ENCODE measurements at places on chromosomes 7 and 10.

DNA sequence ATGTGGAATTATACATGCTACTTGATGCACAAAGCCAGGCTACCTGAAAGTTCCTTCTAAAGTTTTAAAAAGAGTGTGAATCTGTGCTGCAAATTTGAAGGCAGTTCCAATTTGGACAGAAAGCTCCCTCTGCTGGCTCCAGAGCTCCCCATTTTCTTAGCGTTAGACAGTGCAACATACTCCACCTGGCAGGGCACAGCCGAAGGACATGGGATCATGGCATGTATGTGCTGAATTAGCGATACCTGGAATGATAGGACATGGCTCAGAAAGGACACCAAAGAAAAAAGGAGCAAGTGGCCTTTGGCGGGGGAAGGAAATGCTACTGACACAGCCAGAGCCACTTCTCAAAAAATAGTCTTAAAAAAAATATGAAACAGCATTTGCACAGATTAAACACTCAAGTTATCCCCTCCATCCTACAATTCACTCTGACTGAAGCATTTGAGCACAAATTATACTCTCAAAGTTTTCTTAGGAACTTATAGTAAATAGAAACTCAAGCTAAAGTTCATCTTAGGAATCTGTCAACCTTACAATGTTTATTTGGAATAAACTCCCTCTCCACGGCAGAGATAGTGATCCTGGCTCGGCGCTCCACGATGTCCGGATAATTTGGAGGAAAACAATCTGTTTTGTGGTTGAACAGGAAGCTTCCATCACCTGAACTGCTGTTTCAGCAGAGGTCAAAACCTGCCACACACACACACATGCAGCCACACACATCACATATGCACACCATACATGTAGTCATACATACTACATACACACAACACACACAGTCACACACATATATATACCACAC, 80.0 kb downstream of the C7orf25 start:
- H3K27me3 ChIP-seq = peaks cover 41% of the 10 kb centered on the region
- no peak overlapping the region for H3K4me3 ChIP-seq
- no peak overlapping the region for H3K27ac ChIP-seq
- no peaks in the 10 kb centered on the region for H3K4me1 ChIP-seq
- no peak for DNase-seq

- no peaks in the 10 kb centered on the region for H3K4me1 ChIP-seq
- H3K36me3 ChIP-seq = no peaks in the 10 kb centered on the region
- H3K27ac ChIP-seq = no peak overlapping the region
- no peaks in the 10 kb centered on the region for H3K27me3 ChIP-seq
- no peak overlapping the region for H3K4me3 ChIP-seq
Observed at GRCh38 chr7:44720301-44720700, 28.3 kb upstream of the ZMIZ2 start.

GRCh38 chr10:71598621-71599055, 120.9 kb downstream of the C10orf105 start:
- H3K4me1 ChIP-seq = no peaks in the 10 kb centered on the region
- no peak for DNase-seq
- no peak overlapping the region for H3K27ac ChIP-seq
- H3K4me3 ChIP-seq = no peak overlapping the region

- DNase-seq = no peak
- no peaks in the 10 kb centered on the region for H3K36me3 ChIP-seq
- H3K27me3 ChIP-seq = peaks cover 7% of the 10 kb centered on the region
- H3K4me3 ChIP-seq = peak overlapping the region; percentile 33
Observed at GRCh38 chr10:124252097-124252715, 158.8 kb upstream of the CHST15 start.

GRCh38 chr10:127614484-127615017, 65.4 kb downstream of the NPS start:
- H3K4me1 ChIP-seq = no peaks in the 10 kb centered on the region
- H3K4me3 ChIP-seq = no peak overlapping the region

DNA sequence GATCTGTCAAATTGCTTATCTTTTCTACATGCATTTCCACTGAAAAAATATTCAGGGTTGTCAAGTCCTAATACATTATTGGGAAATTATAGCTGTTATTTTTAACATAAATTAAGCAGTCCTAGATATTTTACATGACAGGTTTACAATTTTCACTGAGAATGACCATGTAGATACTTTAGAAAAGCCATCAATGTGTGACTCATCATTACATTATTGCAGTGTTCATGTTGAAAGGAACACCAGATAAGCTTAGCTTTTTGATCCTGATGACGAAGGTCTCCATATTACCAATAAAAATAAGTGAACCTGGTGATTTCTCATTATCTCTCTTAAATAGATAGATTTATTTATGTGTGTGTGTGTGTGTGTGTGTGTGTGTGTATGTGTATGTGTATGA, 529.5 kb upstream of the PCDH15 start:
- H3K36me3 ChIP-seq = no peaks in the 10 kb centered on the region
- no peaks in the 10 kb centered on the region for H3K4me1 ChIP-seq
- H3K4me3 ChIP-seq = no peak overlapping the region
- no peak for DNase-seq
- H3K27me3 ChIP-seq = no peaks in the 10 kb centered on the region

DNA sequence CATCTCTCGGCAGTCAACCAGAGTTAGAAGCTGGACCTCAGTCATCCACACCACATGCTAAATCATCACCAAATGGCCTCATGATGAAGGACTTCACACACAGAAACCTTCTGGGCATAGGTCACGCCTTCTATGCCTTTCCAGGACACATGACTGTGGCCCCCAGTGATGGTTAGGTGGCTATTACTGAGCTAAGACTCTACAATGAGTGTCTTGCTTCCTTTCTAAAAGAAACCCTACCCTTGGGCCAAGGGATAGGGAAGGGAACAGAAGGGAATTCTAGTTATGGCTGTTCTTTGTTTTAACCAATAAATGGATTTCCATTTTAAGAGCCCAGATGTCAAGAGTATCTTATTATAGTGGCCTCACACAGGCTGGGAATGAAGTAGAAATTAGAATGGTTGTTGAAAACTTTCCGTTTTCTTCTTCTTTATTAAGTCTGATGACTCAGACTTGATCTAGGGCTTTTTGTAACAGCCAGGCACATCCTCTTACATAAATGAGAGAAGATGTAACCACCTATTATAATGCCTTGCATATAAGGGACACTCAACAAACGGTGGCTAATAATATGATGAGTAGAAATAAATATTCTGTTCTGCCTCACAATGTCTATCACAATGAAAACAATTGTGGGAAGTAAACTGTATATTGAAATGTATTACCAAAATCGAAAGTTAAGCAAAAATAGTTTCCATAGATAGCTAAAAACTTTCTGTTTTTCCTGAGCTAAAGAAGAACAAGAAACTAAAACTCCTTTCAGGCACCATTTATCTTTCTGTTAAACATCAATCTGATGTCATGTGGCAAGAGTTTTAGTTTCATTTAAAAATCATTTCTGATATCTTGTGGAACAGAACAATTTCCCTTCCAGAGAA, 62.5 kb upstream of the TOMM7 start:
- no peak overlapping the region for H3K27ac ChIP-seq
- peaks cover 7% of the 10 kb centered on the region for H3K36me3 ChIP-seq
- no peaks in the 10 kb centered on the region for H3K27me3 ChIP-seq
- DNase-seq = no peak
- peaks cover 4% of the 10 kb centered on the region for H3K4me1 ChIP-seq
- H3K4me3 ChIP-seq = peak overlapping the region; percentile 3

DNA sequence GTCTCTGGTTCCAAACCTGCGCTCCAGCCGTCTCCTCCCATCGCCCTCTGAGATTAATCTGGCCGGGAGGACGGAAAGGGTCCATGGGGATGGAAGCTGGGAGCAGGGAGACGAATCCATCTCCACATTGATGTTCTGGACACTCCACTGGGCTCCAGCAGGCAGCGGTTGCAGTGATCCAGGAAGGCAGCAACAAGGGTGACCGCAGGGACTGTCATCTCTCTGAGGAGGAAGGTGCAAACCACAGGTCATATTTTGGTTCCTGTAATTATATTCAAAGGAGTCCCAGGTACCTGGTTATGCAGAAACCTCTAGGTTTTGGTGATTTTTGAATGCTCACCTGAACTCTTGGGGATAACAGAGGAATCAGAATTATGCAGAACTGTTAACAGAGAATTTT, 54.8 kb downstream of the EVX1 start:
- no peak overlapping the region for H3K27ac ChIP-seq
- H3K27me3 ChIP-seq = peaks cover 23% of the 10 kb centered on the region
- peaks cover 2% of the 10 kb centered on the region for H3K4me1 ChIP-seq
- no peaks in the 10 kb centered on the region for H3K36me3 ChIP-seq

GRCh38 chr7:112596981-112597380, 116.2 kb downstream of the LSMEM1 start:
- no peak overlapping the region for H3K4me3 ChIP-seq
- H3K4me1 ChIP-seq = no peaks in the 10 kb centered on the region
- H3K27ac ChIP-seq = no peak overlapping the region
- H3K27me3 ChIP-seq = peaks cover 4% of the 10 kb centered on the region
- no peaks in the 10 kb centered on the region for H3K36me3 ChIP-seq

DNA sequence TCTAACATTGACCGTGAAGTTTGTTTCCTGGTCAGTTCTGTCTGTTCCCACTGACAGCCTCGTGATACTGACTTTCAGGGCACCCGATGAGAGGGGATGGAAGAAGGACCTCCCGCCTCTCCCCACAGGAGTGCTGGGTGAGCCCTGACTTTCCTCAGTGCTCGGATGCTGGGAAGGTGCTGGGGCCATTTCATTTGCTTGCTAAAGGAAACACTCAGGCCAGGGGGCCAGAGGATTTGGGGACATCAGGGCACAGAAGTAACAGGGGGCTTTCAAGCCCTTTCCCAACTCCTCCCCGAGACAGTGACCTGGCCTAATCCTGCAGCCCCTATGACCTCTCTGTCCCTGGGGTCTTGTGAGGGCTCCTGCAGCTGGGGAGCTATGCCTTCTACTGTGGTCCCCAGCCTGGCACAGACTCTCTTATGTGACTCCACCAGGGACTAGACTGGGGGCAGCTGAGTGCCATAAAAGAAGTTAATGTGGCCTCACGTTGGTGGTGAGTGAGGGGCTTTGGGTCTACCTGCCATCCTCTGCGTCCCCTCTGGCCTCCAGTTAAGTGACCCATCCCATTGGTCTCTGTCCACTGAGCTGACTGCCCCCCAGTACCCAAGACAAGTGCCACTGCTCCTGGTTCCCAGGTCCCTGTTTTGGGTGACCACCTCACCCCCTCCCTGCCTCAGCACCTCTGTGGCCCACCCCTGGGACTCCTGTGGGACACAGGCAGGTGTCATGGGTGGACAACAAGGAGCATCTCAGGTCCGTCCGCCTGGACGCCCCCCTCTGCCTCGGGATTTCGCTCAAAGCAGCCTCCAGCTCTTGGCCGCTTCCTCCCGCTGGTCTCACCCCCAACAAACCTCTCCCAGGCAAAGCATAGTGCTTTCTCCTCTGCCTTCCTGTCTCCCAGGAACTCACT, 33.4 kb upstream of the HSPA12A start:
- H3K36me3 ChIP-seq = peaks cover 2% of the 10 kb centered on the region
- H3K4me3 ChIP-seq = no peak overlapping the region
- no peak for DNase-seq
- H3K27me3 ChIP-seq = peaks cover 39% of the 10 kb centered on the region

DNA sequence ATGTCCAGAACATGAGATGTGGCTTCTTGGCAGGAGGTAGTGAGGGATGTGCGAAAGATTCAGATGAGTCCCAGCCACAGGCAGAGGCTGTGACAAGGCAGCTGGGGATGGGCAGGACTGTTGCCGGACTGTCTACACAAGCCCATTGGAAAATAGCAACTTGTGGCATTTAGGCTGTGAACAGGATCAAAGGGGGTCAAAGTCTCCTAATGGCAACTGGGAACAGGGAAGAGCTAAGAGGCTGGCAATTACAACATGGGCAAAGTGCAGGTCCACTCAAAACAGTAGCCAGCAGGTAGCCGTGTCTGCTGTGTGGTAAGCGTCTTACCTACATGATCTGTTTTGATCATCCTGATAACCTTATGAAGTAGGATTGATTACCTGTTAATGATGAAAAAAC, 254.2 kb upstream of the ZNF32 start:
- H3K27ac ChIP-seq = no peak overlapping the region
- H3K27me3 ChIP-seq = peaks cover 10% of the 10 kb centered on the region
- H3K4me3 ChIP-seq = no peak overlapping the region
- no peaks in the 10 kb centered on the region for H3K36me3 ChIP-seq
- no peak for DNase-seq
- H3K4me1 ChIP-seq = no peaks in the 10 kb centered on the region

DNA sequence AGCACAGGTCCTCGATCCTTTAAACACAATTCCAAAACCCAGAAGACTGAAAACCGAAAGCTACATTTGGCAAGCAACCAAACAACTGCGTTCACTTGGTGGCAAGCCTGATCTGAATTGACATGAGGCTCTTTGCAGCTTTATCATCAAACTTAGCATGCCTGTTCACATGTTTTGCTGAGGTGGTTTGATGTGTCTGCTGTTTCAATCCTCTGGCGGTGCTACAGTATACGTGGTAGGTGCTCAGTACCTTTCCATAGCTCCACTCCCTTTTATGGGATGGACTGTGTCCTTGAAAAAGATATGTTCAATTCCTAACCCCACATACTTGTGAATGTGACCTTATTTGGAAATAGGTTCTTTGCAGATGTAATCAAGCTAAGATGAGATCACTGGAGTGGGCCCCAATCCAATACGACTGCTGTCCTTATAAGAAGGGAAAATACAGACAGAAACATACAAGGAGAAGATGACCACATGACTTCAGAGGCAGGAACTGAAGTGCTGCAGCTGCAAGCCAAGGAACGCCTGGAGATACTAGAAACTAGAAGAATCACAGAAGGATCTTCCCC, 33.4 kb downstream of the CCDC6 start:
- peaks cover 2% of the 10 kb centered on the region for H3K36me3 ChIP-seq
- peak overlapping the region; percentile 71 for H3K4me3 ChIP-seq
- no peaks in the 10 kb centered on the region for H3K27me3 ChIP-seq
- DNase-seq = no peak

DNA sequence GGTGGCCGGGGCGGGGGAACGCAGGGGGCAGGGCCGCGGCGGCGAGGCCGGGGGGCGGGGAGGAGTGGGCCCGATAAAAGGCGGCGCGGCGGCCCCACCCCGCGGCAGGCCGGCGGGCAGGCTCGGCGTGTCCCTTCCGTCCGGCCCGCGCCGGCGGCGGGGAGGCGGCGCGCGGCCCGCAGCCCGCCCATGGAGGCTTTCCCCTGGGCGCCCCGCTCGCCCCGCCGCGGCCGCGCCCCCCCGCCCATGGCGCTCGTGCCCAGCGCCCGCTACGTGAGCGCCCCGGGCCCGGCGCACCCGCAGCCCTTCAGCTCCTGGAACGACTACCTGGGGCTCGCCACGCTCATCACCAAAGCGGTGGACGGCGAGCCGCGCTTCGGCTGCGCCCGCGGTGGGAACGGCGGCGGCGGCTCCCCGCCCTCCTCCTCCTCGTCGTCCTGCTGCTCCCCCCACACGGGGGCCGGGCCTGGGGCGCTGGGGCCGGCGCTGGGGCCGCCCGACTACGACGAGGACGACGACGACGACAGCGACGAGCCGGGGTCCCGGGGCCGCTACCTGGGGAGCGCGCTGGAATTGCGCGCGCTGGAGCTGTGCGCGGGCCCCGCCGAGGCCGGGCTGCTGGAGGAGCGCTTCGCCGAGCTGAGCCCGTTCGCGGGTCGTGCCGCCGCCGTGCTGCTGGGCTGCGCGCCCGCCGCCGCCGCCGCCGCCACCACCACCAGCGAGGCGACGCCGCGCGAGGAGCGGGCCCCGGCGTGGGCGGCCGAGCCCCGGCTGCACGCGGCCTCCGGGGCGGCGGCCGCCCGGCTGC, at the start of gene NANOS1:
NANOS1 (plus strand) TSS at position 102 of the 808 bp plus-strand sequence; CDS start at position 190, 88 bp downstream.
- H3K4me3 ChIP-seq = peak within 1 kb of the TSS; percentile 88
- no peaks in the 10 kb centered on the region for H3K27me3 ChIP-seq
- H3K27ac ChIP-seq = no peak within 1 kb of the TSS
- H3K4me1 ChIP-seq = peaks cover 24% of the 10 kb centered on the region
- H3K36me3 ChIP-seq = peaks cover 6% of the 10 kb centered on the region
- DNase-seq = no peak

- H3K4me1 ChIP-seq = peaks cover 3% of the 10 kb centered on the region
- H3K27ac ChIP-seq = no peak overlapping the region
- H3K36me3 ChIP-seq = no peaks in the 10 kb centered on the region
- DNase-seq = no peak
Observed at GRCh38 chr10:42959833-42960232, 117.0 kb upstream of the RET start.
